Stimulated activated CD4-positive, alpha-beta T cell treated with anti-CD3 and anti-CD28 coated beads, TNF-alpha, amount 100 ng/mL, for 1 hour (primary cell): ENCODE measurements at places on chromosomes 4 and X.

DNA sequence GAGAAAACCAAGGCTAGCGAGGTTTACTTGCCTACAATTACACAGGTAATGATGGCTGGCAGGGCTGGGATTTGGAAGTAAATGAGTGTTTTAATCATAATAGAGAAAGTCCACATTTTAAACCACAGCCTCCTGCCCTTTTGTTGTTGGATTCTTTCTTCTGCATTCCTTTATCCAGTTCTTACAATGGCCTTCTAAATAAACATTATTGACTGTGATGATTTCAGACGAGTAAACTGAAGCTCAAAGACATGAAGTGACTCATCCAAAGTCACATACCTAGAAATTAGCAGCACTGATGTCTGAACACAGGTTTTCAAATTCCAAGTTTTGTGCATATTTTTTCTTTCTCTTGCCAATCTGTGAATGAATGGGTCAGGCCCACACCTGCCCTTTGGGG, 51.2 kb upstream of the C1QTNF7 start:
- no peak for DNase-seq

- DNase-seq: no peak
Observed at GRCh38 chr4:85928775-85929591, 430.9 kb downstream of the MAPK10 start.

DNA sequence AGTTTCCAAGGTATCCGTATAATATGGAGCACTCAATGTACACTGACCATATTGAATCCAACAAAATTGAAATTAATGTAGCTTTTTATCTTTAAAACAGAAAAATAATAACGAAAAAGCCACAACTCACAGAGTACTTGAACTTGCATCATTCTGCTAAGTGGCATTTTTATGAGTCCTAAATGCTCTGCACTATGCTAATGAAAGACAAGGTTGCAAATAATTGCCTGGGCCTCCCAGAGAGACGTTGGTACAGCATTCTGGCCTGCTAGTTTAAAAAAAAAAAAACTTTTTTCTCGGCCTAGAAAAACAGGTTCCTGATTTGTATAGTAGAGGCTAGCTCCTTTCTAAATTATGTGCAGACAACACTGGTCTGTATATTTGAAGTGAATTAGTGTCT, 4.3 kb upstream of the FAM9B start:
- DNase-seq: no peak

DNA sequence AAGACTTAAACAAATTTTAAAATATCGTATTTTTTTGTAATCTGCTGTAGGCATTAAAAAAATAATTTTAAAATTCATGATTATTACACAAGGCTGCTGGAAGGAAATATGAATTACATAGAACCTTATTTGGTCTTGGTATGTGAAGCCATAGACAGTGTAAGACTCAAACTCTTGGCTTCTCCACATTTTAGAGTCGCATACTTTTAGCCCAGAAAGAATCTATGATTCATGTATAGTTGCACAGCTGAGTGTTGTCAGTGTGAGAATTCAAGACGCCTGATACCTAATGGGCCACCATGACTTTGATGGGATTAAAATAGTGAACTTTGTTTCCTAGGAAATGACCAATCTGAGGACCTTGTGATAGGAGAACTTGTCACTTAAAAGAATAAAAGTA, 1.4 kb downstream of the INTU start:
- no peak for DNase-seq

DNA sequence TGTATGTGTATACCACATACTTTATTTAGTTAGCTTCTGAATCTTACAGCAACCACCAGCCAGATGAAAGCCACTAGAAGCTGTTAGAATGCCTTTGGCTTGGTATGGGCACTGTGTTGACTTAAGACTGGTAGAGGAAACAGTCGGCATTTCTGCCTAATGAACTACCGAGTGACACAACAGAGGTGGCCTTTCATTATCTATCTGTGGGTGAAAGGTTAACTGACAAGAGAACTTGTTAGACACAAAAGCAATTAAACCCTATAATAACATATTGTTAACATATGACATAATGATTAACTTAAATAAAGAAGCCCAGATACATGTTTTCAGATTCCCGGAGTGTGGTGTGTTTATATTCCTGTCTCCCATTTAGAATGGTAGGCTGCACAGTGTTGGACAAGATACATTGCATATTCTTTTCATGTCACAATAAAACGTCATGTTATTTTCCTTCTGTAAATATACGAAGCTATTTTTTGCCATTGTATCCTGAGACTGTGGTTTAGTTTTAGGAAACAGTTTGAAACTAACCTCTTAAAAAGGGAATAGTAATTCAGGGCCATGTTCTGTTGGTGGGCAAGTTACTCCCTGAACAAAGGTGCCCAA, 181.5 kb downstream of the SLIT2 start:
- DNase-seq: no peak

GRCh38 chr4:71322425-71322824, 16.4 kb upstream of the SLC4A4 start:
- DNase-seq: no peak

- no peak for DNase-seq
Observed at GRCh38 chrX:112164420-112164819, 81.8 kb upstream of the TRPC5 start.

GRCh38 chr4:177473991-177474390, 31.8 kb upstream of the AGA start:
- no peak for DNase-seq

DNA sequence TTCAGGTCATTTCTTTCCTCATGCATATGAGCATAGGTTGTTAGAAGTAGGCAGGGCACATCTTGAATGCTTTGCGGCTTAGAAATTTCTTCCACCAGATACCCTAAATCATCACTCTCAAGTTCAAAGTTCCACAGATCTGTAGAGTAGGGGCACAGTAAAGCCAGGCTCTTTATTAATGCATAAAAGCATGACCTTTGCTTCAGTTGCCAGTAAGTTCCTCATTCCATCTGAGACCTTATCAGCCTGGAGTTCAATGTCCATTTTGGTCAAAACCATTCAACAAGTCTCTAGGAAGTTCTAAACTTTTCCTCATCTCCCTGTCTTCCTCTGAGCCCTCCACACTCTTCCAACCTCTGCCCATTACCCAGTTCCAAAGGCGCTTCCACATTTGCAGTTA, 77.7 kb downstream of the MAP9 start:
- no peak for DNase-seq

- DNase-seq: peak; percentile 5
Observed at GRCh38 chrX:100928660-100929613, at the start of gene XKRX. TSS of gene XKRX (minus strand) at chrX:100928917. CDS start at chrX:100928304, 613 bp downstream.

DNA sequence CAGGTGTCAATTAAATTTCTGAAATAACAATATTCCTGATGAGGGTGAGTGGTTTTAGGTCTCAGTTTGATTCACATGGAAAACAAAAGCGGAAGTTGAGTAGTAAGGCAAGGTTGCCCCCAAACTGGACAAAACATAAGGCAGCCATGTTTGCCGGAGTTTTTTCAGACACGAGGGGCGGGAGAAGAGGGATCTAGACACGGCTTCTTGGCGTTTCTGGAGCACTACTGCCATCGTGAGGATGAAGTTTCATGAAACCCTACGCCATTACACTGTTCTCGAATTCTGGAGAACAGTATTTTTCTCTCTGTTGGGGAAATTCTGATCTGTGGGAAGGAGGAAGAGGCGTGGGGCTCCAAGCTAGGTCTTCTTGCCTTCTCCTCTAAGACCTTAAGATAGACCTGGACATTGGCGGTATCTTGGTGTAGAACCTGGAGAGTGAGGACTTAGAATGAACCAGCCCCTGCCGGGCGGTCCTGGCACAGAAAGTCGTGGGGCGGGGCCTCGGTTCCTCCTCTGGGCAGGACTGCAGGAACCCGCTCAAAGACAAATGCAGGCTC, 160.3 kb downstream of the OR13H1 start:
- no peak for DNase-seq

DNA sequence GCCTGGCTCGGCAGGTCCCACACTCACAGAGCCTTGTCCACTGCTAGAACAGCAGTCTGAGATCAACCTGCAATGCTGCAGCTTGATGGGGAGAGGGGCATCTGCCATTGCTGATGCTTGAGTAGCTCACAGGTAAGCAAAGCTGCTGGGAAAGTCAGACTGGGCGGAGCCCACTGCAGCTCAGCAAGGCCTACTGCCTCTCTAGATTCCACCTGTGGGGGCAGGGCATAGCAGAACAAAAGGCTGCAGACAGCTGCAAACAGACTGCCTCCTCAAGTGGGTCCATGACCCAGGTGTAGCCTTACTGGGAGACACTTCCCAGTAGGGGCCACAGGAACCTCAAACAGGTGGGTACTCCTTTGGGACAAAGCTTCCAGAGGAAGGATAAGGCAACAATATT, 110.6 kb upstream of the ADAMTS3 start:
- DNase-seq: no peak

- no peak for DNase-seq
Observed at GRCh38 chr4:87559090-87559837, 30.1 kb upstream of the SPARCL1 start.

- DNase-seq: no peak
Observed at GRCh38 chr4:30783751-30784150, 63.6 kb downstream of the PCDH7 start.

DNA sequence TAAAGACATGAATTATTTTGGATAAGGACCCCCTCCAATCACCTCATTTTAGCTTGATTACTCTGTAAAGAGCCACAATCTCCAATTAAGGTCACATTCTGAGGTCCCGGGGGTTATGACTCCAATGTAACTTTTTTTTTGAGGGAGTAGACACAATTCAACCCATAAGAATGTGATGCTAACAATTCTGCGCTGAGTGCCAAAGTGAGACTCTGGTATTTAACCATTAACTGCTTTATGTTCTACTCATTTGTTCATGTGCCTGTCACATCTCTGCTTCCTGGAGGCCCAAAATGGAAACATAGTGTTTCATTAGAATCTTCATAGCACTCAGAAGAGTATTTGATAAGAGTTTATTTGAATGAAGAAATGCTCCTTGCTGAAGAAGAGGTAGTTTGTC, 234.8 kb downstream of the CPE start:
- no peak for DNase-seq

GRCh38 chr4:136112116-136112515, 1420.2 kb downstream of the PCDH18 start:
- DNase-seq: no peak

DNA sequence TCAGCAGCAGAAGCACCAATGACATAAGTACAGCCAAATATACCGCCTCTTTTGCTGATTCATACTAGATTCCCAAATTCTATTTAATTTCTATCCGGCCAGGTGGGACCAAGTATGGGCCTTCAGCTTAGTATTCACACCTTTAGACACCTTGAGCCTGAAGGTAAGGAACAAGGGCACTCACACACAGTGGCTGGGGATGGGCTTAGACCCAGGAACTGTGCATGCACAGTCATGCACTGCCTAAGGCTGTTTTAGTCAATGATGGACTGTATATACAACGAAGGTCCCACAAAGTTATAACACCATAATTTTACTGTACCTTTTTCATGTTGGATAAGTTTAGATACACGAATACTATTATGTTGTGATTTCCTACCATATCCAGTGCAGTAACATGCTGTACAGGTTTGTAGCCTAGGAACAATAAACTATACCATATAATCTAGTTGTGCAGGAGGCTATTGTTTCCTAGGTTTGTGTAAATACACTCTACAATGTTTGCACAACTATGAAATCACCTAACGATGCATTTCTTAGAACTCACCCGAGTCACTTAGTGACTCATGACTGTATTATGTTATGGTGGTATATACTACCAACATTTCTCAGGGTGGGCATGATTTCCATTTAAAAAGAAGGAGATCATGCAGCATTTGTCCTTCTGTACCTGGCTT, 9.7 kb upstream of the CLNK start:
- no peak for DNase-seq

GRCh38 chrX:151729056-151729725, 5.4 kb upstream of the CNGA2 start:
- no peak for DNase-seq

- DNase-seq: no peak
Observed at GRCh38 chr4:48299560-48299959, 29.9 kb upstream of the TEC start.

GRCh38 chr4:183407128-183407585, 37.3 kb upstream of the CDKN2AIP start:
- peak; percentile 50 for DNase-seq

DNA sequence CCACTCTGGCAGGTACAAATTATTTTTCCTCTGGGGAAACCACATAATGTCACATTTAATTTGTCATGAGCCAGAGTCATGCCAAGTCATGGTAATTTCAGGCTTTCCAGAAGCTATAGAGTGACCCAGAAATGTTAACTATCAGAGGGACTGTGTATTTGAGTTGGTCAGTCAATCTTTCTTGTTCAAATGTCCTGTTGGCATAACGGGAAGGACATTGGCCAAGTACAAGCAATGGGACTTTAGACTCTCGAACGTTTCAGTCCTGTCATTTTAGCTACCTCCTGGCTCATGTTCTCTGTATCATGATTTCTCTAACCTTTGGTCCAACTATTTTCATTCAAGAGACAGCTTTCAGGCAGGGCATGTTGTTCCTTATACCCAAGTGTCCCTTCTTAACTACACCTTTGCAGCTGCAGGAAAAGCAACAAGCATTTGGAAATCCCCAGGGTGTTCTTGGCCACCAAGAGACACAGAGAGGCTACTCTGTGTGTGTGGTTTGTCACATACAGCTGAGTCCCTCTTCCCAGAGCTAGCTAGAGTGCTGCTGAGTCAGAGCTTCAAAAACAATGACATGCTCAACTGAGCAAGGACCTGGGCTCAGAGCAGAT, 142.6 kb downstream of the EGF start:
- no peak for DNase-seq

GRCh38 chr4:6180841-6181631, 19.3 kb downstream of the JAKMIP1 start:
- DNase-seq: no peak

DNA sequence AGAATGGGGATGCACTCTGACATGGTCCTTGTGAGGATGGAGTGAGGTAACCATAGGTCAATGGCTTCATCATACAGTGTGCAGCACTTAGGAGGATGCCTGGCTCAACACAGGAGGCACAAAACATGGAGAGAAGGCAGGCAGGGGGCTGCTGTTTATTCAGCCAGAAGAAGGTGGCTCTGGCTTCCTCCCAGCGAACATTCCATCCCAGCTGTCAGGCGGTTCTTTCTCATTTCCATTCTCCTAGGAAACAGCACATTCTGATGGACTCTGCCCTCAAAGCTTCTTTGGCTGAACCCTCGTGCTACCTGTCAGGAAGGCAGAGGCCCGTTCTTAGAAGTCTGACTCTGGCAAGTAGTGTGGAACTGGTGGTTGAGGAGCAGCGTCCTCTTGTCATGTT, 18.6 kb downstream of the STK32B start:
- no peak for DNase-seq

DNA sequence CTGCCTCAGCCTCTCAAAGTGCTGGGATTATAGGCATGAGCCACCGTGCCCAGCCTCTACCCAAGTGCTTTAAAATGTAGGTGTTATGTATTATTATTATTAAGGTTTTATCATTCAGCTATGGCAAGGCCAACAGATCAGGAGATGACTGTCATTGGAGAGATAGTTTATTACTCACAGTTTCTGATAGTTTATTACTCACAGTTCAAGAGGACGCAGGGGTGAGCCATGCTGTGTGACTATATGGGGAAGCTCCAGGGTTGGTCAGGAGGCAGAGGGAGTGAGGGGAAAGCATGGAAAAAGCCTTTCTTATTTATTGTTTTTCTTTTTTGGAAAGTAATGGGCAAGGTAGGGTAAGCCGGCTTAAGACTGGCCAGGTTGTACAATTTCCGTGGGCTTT, 25.4 kb upstream of the ARSD start:
- no peak for DNase-seq
